ENCODE measurements at places on chromosomes 12 and 14.

GRCh38 chr12:92138144-92138543, 7.5 kb downstream of the BTG1 start:
- DNase-seq: no peak

GRCh38 chr12:53677016-53677799, 1.3 kb upstream of the ATP5MC2 start:
- DNase-seq: no peak

- peak; percentile 90 for DNase-seq
Observed at GRCh38 chr12:51820526-51821439, 27.7 kb downstream of the FIGNL2 start.

- no peak for DNase-seq
Observed at GRCh38 chr12:51372021-51372420, 19.2 kb downstream of the GALNT6 start.

- no peak for DNase-seq
Observed at GRCh38 chr12:25784669-25785068, 173.8 kb upstream of the RASSF8 start.

- DNase-seq: no peak
Observed at GRCh38 chr12:68280240-68280639, 26.8 kb upstream of the IL22 start.

All from activated T-cell treated with anti-CD3 and anti-CD28 coated beads, Interleukin-2, amount 50 U/mL, for 48 hours (primary cell).